A375 (cell line): ENCODE measurements at places on chromosomes 2 and 18. TPM values are rescaled to one million over a fixed set of nuclear protein-coding genes. Genes with fewer than 3 reads are reported as not detected.

The RUFY4 gene
- total RNA-seq = not detected in 2 replicates

The ACVR1C gene
- 0.05 TPM in 1 of 2 replicates, not detected in the other for total RNA-seq

The HOXD13 gene
- total RNA-seq = 5.3 and 7.1 TPM in 2 replicates

The NAPG gene
- total RNA-seq = 18.5 and 19.5 TPM in 2 replicates

The FZD7 gene
- total RNA-seq = 13.5 and 14.6 TPM in 2 replicates

The TAF4B gene
- total RNA-seq = 13.8 and 13.9 TPM in 2 replicates

The C18orf32 gene
- total RNA-seq = 10.2 and 16.7 TPM in 2 replicates

The LYG1 gene
- total RNA-seq = 0.15 and 0.45 TPM in 2 replicates

The GAD1 gene
- 7.2 and 8.1 TPM in 2 replicates for total RNA-seq

The MDH1 gene
- 191 and 225 TPM in 2 replicates for total RNA-seq

The MROH2A gene
- total RNA-seq = not detected in 2 replicates

The TWIST2 gene
- 13.7 and 15.9 TPM in 2 replicates for total RNA-seq

The PRLH gene
- not detected in 2 replicates for total RNA-seq

The TNFAIP6 gene
- 0.16 TPM in 1 of 2 replicates, not detected in the other for total RNA-seq

The PLGLB2 gene
- 0.30 and 0.74 TPM in 2 replicates for total RNA-seq

The SPC25 gene
- total RNA-seq = 5.1 and 9.7 TPM in 2 replicates

The DSG1 gene
- total RNA-seq = not detected in 2 replicates

The RPRM gene
- total RNA-seq = 0.75 and 1.8 TPM in 2 replicates

The PPP1R1C gene
- total RNA-seq = 4.2 and 4.6 TPM in 2 replicates

The ARHGAP15 gene
- total RNA-seq = 0.21 TPM in 1 of 2 replicates, not detected in the other

The EPC2 gene
- total RNA-seq = 19.9 and 20.2 TPM in 2 replicates

The LONRF2 gene
- total RNA-seq = 1.2 and 1.3 TPM in 2 replicates

The REG3A gene
- not detected in 2 replicates for total RNA-seq

The LRP1B gene
- total RNA-seq = 1.3 and 2.2 TPM in 2 replicates

The APOB gene
- total RNA-seq = not detected in 2 replicates

The SCG2 gene
- total RNA-seq = 10.3 and 12.0 TPM in 2 replicates

The RGPD3 gene
- total RNA-seq = 0.08 TPM in 1 of 2 replicates, not detected in the other

The DTYMK gene
- 52.4 and 56.2 TPM in 2 replicates for total RNA-seq

The BOK gene
- 5.1 and 8.0 TPM in 2 replicates for total RNA-seq

The MITD1 gene
- total RNA-seq = 15.6 and 20.3 TPM in 2 replicates

The ALPP gene
- 0.13 and 0.26 TPM in 2 replicates for total RNA-seq

The RGPD4 gene
- not detected in 2 replicates for total RNA-seq

The MRO gene
- total RNA-seq = 0.03 TPM in 1 of 2 replicates, not detected in the other

The DHRS9 gene
- not detected in 2 replicates for total RNA-seq

The KIF1A gene
- 5.6 and 5.8 TPM in 2 replicates for total RNA-seq

The PXDN gene
- 26.3 and 28.0 TPM in 2 replicates for total RNA-seq

The EGR4 gene
- 0.05 TPM in 1 of 2 replicates, not detected in the other for total RNA-seq
